ENCODE measurements at places on chromosomes 12 and 14.

- peak; percentile 11 for DNase-seq
Observed at GRCh38 chr14:104436047-104436591, 143.4 kb upstream of the C14orf180 start.

GRCh38 chr12:121980191-121980891 is 41.3 kb upstream of the BCL7A start:
- DNase-seq, result no peak

DNA sequence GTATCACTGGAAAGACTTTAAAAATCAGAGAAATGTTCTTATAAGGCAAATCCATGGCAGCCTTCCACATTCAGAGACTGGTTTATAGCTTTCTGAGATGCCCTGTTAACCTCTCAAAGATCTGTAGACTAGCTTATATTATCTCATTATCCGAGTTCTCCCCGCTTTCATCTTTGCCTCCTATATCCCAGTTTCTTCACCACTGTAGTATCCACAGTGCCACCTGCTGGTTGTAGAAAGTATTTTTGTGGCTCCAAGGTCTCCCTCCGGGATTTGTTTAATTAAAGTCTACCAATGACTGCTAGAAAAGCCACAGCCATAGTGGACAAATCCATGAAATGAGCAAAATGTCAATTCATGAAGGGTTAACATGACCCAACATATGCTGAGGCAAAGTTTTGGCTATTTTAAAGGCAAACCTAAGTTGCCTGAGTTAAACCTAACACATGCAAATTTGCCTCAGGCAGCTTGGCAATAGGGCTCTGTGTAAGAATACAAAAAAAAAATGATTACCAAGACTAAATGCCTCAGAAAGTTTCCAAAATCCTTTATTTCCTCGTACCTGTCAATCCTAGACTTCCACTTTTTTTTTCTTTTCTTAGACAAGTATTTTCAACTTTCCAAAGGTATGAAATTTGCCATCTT is 218.8 kb upstream of the BMP4 start:
- peak; percentile 59 for DNase-seq

DNA sequence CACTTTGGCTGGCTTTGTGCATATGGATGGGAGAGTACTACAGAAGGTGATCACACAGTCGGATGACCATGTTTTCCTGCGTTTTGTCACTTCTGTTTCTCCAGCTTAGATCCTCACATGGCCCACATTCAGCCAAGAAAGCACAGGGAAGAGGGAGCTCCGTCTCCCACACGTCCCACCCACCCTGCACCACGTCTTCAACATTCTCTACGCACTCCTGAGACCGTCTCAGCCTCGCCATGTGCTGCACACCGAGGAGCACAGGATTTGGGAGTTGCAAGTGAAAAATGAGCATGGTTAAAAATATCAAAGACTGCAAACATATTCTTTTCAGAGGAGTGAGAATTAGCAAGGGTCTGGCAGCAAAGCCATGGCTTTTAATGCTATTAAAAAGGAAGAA is 122.2 kb downstream of the APAF1 start:
- no peak for DNase-seq

DNA sequence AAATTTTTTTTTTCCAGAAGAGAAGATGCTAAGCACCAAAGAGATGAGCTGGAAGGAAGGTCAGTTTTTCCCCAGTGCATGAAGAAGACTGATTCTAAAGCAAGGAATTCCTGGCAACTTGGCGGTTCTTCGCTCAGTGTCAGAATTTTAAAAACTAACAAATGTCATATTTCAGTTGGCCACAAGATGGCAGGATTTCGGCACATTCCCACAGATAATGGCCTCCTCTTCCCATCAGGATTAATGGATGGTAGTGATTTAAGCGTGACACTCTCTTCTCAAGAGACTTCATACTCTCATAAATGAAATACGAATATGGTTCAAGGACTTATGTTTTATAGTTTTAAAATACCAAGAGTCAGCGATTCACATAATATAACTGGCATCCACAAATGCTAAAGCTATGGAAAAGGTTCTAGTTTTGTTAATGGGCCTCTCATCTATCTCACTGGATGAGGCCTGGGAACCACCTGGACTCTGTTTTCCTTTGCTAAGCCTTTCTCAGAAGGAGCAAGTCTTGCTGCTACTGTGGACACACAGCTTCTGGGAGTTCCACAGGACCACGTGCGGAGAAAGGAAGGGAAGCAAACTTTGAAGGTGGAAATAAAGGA is 46.1 kb upstream of the PTPRO start:
- DNase-seq, result no peak

DNA sequence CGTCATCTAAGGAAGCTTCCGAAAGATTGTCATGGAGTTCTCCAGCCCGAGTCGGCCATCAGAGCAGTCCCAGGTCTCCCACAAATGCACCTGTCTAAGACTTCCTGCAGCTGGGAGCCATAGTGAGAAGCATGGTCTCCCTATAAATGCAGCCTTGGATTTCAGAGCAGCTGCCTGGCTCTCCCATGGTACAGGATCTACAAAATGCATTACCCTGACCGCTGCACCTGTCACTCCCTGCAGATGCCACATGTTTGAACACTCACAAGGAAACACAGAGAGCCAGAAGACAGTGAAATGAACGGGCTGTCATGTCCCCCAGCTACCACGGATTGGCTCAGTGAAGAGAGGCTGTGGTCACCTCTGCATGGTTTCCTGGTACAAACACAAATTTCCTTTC is 702.7 kb downstream of the MED13L start:
- DNase-seq, result no peak

DNA sequence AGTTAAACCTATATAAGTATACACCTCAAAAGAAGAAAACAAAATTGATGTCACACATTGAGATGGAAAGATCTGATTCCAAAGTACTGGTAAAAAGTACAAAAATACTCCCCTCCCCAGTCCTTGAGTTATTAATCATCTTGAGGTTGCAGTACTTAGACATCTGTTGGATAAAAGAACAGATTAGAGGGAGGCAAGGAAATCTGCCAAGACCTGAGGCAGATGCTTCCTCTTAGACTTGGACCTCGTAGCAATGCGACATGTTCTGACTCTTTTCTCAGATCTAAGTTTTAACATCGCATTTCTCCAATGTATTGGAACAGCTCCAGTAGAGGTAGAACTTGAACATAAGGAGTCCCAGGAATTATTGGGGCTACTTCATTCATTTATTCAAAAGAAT is 187.9 kb upstream of the GRIN2B start:
- no peak for DNase-seq

DNA sequence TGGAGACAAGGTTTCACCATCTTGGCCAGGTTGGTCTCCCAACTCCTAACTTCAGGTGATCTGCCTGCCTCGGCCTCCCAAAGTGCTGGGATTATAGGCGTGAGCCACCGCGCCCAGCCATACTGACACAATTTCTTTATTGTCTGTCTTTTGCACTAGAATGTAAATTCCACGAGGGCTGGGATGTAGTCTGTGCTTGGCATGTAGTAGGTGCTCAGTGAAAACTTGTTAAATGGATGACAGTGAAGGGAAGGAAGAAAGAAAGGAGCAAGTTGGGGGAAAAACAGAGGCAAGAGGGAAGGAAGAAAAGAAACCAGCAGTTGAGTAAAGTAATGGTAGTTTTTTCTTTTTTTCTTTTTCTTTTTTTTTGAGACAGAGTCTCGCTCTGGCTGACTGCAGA is 53.1 kb downstream of the LIMA1 start:
- DNase-seq, result no peak

DNA sequence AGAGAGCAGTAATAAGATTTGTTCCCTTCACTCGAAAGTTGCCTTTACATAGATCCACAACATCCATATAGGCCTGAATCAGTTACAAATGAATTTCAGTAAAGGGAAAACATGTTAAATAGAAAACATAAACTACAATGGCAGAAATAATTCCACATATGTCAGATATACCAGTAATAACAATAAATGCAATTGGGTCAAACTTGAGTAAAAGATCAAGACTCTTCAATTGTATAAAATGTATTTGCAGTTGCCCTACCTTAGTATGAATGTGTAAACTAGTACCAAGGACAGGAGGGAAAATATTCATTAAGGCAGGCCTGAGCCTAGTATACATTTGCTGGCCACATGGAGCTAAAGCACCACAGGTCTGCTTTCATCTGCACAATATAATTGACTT is 17.6 kb downstream of the NOS1 start:
- no peak for DNase-seq

DNA sequence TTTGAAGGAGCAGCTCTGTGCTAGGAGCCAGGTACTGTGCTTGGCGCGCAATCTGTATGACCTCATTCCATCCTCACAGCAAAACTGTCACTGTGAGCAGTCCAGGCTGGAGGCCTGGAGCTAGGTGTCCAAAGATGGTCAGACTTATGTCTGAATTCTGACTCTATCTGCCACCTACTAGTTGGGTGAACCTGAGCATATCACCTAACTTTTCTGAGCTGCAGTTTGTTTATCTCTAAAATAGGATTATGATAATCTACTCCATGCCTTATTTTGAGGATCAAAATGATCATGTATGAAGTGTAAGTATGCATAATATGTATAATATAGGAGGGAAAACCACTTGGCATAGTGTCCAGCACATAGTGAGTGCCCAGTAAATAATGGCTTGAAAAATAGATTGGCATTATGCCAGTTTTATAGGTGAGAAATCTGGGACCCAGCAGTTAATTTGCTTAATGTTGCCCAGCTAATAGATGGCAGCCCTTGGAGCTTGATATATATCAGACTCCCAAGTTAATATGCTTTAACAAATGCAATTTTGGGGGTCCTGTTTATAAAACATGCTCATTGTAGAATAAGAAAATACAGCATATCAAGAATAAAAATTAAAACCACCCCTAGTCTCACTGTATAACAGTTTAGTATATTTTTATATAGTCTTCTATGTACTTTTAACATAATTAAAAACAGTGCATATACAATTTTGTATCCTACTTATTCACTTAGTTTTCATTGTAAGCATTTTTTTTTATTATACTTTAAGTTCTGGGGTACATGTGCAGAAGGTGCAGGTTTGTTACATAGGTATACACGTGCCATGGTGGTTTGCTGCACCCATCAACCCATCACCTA is 4.5 kb upstream of the JPH4 start:
- DNase-seq, result no peak

GRCh38 chr12:30862486-30862885 is 64.1 kb upstream of the TSPAN11 start:
- DNase-seq, result no peak

DNA sequence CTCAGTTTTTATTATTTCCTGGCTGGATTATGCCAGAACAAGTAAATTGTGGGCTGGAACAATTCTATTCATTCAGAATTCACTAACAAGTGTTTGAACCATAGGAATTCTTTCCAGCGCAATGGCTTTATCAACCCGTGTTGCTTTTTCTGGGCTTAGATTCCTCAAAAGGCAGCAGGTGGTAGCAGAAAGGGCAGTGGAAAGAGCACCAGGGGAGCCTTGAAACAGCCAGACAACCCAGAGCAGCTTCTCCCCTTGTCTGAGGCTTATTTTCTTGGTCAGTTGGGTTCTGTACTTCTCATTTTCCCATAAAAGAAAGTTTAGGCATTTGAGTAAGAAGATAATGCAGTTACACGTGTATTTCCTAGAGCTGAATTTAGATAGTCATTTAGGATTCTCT is 130.7 kb downstream of the OTOGL start:
- DNase-seq, result no peak

DNA sequence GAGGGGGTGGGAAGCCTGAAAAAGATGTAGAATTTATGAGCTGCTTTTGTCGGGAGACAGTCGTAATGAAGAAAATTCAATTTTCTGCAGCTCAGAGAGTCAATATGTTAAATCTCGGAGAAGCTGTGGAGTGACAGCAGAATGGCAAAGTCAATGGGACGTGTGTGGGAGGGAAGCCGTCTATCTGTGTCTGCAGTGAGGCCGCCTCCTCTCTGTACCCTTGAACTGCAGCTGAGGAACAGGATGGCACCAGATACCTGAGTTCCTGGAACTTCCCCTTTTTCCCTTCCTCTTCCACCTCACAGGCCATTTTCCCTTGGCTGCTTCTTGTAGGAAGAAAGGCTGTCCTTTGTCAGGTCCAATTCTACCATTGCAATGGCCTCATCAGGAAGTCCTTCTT is 9.3 kb upstream of the CALCOCO1 start:
- no peak for DNase-seq

- no peak for DNase-seq
Observed at GRCh38 chr14:78974691-78975090, 804.5 kb downstream of the NRXN3 start.

GRCh38 chr14:51004801-51005526 is 60.7 kb upstream of the PYGL start:
- no peak for DNase-seq

GRCh38 chr14:96280104-96280503 is 24.1 kb downstream of the BDKRB1 start:
- no peak for DNase-seq

DNA sequence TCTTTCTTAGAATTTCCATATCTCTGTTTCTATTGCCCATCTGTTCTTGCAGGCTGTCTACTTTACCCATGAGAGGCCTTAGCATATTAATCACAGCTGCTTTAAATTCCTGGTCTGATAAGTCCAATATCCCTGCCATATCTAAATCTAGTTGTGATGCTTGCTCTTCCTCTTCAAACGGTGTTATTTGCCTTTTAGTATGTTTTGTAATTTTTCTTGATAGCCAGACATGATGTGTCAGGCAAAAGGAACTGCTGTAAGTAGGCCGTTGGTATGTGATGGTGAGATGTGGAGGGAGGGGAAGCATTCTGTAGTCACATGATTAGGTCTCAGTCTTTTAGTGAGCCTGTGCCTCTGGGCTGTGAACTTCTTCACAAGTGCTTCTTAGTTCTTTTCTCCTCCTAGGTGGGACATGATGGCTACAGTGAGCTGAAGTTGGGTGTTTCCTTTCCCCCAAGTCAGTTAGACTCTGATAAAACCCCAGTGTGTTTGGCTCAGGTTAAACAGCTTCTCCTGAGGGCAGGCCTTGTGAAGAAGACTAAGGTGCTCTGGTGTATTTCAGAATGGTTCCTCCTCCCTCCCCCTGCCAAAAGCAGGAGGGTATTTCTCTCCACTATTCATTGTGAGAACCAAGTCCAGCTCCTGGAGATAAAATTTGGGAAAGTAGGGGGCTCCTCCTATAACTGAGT is 195.9 kb upstream of the PARP11 start:
- no peak for DNase-seq

- no peak for DNase-seq
Observed at GRCh38 chr14:92519246-92520101, 5.9 kb downstream of the RIN3 start.

GRCh38 chr14:105161964-105162668 is 6.5 kb downstream of the JAG2 start:
- no peak for DNase-seq

DNA sequence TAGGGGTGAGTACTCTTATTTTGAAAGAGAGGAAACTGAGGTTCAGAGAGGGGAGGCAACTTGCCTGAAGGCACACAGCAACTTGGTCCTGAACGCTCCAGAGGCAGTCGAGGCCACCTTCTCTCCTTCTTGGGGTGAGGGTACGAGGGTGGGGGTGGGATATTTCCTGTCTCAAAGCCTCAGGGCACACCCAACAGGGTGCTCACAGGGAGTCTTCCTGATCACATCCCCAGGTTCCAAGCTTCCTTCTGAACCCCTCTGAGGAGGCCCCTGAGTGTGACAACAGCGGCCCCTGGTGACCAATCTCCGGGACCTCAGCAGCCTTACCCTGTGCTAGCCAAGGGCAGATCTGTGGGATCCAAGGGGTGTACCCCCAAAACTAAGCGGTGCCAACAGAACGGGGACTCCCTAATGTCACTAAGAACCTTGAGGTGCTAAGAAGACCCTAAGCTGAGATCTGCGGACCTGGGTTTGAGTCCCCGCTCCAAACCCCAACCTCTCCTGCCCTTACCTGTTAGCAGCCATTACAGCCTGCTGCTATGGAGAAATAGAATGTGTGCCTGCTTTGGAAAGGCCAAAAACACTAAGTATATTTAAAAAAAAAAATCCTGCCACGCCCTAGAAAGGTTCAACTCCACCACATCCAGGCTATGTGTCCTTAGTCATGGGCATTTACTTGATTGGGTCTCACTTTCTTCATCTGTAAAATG is 57.9 kb downstream of the TRPV4 start:
- DNase-seq, result peak; percentile 72

Measured in omental fat pad (tissue), 4 donors.